Fibroblast of villous mesenchyme (primary cell): ENCODE measurements at places on chromosomes 6 and 20. TPM values are rescaled to one million over a fixed set of nuclear protein-coding genes. Genes with fewer than 3 reads are reported as not detected.

HLA-E gene
- total RNA-seq = 165 and 183 TPM in 2 replicates

- DNase-seq = no peak
Measured at GRCh38 chr6:72654071-72654621, 32.3 kb downstream of the KCNQ5 start.

DNA sequence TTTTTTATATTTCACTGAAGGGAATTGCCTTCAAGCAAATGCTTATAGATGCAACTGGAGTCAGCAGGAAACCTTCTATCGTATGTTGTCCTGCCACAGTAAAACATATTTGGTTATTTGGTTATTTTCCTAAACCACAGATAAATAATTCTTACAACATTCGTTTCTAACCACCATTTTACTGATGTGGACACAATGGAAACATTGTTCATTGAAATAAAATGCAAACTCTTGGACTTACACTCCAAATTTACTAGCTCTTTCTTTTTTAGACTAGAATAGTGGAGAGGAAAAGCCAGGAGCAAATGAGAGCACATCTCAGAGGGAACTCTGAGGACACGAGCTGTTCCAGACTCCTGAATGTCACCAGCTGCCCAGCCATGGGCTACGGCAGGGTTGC, 114.8 kb downstream of the RPS12 start:
- peak; percentile 3 for DNase-seq

DNA sequence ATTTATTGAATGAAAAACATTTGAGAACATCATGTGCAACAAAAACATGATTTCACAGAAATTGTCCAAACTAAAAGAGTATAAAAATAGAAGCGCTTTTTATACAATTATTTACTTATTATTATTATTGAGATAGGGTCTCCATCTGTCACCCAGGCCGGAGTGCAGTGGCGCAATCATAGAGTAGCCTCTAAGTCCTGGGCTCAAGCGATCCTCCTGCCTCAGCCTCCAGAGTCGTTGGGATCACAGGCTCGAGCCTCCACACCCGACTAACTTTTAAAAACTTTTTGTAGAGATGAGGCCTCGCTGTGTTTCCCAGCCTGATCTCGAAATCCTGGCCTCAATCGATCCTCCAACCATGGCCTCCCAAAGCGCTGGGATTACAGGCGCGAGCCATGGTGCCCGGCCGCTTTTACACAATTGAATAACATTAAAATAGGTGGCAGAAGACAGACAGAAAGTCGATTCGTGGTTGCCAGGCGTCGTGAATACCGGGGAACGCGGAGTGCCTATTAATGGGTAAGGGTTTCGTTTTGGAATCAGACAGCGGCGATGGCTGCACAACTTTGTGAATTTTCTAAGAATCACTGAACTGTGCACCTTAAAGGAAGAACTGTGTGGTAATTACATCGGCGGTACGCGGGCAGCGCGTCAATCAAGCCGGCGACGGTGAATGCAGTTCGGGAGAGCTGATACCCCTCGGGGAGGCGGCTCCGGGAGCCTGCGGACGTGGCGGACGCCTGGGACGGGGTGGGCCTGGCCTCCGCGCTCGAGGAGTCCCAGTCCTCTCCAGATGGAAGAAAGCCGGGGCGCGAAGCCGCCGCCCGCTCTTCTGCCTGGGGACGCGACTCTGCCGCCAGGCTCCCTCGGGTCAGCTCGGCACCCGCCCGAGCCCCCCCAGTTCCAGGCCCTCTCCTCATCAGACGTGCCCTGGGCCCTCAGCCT, 807 bp downstream of the TBC1D20 start:
- DNase-seq = peak; percentile 70

DNA sequence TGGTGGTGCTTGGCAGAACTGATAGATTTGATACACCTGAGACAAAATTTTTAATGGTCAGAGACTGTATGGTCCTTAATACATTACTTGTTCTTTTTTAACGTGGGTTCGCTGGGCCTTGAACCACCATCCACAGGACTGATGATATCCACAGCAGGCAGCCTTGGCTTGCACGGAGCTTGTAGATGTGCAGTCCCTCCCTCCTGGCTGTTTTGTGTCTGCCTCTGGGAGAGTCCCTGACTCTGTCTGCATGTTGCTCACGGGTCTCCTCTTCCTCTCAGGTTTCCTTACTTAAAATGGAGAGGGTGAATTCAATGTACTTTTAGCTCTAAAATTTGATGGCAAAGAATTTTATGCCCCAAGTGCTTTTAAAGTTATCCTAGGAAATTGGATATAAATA, 17.5 kb downstream of the KIF25 start:
- no peak for DNase-seq

THBS2 gene
- total RNA-seq = 374 and 478 TPM in 2 replicates

DNA sequence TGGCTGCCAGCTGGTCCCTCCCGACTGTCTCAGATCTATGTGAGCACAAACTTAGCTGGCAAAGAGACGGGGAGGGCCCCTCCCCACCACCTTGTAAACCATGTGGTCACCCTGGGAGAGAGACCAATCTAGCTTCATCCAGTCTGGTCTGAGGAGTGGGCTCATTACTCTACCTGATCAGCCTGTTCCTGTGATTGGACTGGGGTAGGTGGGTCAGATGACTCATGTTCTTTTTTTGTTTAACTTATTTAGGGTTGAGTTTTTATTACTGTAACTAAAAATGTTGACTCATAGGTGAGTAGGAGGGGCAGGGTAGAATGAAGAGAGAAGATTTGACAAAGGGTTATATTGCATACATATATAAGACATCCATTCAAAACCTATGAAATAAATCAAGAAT, 4.7 kb downstream of the GSTA4 start:
- peak; percentile 39 for DNase-seq

PTCRA gene
- not detected in 2 replicates for total RNA-seq

- DNase-seq = no peak
Measured at GRCh38 chr6:154602708-154603107, 92.2 kb upstream of the CNKSR3 start.

- no peak for DNase-seq
Measured at GRCh38 chr6:138824482-138825144, 28.7 kb downstream of the ECT2L start.

CYP39A1 gene
- total RNA-seq = 2.6 TPM in 2 replicates

GRCh38 chr20:137668-138490, 4.5 kb upstream of the DEFB126 start:
- no peak for DNase-seq

DNA sequence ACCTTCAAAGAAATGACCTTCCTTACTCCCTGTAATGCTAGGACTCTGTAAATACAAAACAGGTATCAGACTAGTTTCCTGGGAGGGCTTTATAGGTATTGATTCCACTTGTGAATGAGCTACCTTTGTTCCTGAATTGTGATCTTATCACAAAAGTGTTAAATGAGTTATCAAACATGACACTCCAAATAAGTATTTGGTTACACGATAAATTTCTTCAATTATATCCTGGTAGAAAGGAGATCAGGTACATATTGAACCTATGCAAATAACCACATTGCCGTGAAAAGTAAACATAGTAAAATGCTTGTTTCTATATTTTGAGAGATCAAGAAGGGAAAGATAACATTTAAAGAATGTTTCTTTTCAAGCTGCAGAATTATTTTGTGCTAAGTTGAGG, 285.3 kb downstream of the HIVEP2 start:
- DNase-seq = no peak

GRCh38 chr20:24560571-24561491, 91.4 kb downstream of the SYNDIG1 start:
- no peak for DNase-seq

GRCh38 chr6:16949716-16950115, 152.1 kb upstream of the STMND1 start:
- DNase-seq = peak; percentile 44

- DNase-seq = peak; percentile 63
Measured at GRCh38 chr20:25750765-25751696, 54.4 kb upstream of the ZNF337 start.

- peak; percentile 12 for DNase-seq
Measured at GRCh38 chr20:25195962-25196785, 662 bp downstream of the ENTPD6 start.

CASS4 gene
- total RNA-seq = 1.3 and 3.5 TPM in 2 replicates

DNA sequence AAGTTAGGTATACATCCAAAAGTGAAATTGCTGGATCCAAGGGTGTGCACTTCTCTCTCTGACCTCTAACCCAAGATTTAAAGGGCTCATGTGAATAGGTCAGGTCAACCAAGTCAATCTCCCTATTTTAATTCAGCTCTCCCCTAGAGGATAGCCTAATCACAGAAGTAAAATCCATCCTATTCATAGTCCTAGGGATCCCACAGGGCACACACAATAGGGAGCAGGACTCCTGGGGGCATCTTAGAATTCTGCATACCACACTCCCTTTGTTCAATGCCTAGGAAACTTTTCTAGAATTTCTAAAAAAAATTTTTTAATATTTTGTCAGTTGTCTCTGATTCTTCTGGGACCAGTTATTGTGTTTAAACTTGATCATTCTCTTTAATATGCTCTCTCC, 35.1 kb downstream of the CST9L start:
- DNase-seq = no peak

- no peak for DNase-seq
Measured at GRCh38 chr6:152170313-152170701, 362.8 kb downstream of the ESR1 start.

- peak; percentile 85 for DNase-seq
Measured at GRCh38 chr6:119215309-119215708, 134.3 kb downstream of the MAN1A1 start.

GRCh38 chr6:149194820-149195558, 122.5 kb upstream of the TAB2 start:
- no peak for DNase-seq

ENPP5 gene
- 0.32 and 0.43 TPM in 2 replicates for total RNA-seq

PAK1IP1 gene
- total RNA-seq = 19.0 and 25.5 TPM in 2 replicates

DNA sequence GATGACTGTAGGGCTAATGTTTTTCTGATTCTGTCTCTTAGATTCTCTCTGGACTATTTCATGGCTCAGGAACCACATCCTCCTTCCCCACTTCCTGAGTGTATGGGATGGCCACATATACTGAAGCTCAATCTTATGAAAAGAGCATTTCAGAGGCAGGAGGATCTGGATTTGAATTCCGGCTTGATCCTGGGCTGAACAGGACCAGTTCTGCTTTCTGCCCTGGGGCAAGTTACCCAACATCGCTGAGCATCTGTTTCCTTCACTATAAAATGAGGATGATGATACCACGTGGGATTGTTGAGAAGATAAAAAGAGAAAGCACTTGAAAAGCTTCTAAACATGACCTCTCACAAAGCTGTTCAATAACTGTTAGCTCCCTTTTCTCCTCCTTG, 168.4 kb upstream of the TNFAIP3 start:
- DNase-seq = peak; percentile 16

DNA sequence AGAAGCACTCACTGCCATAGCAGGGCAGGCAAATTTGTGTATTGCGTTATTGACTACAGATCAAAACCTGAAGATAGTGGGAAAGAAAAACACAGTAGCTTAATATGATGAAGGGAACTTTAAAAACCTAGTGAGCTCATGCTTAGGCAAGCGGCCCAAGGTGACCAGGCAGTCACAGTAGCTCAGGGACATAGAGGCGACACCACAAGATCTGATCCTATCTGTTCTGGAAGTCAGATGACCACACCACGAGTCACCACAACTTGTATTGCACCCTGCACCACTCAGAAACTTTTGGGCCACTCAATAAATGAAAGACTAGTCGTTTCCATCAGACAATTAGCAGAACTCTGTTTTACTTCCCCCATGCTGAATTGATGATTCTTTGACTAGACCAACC, 4.9 kb downstream of the CLIC5 start:
- DNase-seq = no peak

DNA sequence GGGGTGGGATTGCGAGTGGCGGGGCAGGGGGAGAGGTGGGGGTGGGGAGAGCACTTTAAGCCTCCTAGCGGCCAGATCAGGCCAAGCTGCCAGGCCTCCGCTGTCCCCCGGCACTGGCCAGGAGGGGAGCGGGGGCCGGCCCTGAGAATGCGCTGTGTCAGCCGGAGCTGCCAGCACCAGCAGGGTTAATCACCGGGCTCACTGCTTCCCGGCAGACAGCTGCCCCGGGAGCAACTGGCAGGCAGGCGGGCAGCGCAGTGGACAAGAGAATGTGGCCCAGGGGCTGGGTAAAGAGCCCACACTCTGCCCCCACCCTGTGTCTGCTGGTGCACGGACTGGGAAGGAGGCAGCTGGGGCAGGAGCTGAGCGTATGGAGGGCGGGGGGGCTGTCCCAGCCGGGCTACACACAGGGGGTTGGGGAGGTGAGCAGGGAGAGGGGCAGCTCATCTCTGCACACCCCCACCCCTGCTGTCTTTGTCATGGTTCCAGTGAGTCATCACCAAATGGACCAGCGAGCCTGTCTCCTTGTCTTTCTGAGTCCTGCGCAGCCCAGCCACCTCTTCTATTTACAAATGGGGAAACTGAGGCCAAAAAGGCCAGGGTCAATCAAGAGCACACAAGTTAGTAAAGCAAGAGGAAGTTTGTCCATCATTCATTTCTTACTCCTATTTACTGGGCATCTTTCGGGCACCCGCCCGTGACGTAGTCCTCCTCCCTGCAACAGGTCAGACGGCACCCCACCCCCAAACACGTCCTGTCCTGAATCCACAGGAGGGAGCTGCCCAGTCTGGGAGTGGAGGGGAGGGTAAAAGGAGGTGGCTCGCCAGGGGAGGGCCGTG, 2.1 kb upstream of the LAMA5 start:
- DNase-seq = peak; percentile 73

MEI4 gene
- total RNA-seq = under 0.01 TPM in 1 of 2 replicates, not detected in the other
